ENCODE measurements at places on chromosomes 16 and 17. TPM values are rescaled to one million over a fixed set of nuclear protein-coding genes. Genes with fewer than 3 reads are reported as not detected.

Gene EPN3
- not detected for total RNA-seq

GRCh38 chr17:7398612-7399011 lies 4.3 kb upstream of the PLSCR3 start:
- peaks cover 16% of the 10 kb centered on the region for H3K4me1 ChIP-seq
- no peaks in the 10 kb centered on the region for H3K27me3 ChIP-seq
- no peak for DNase-seq

GRCh38 chr17:900336-900934 lies 79.1 kb downstream of the NXN start:
- no peaks in the 10 kb centered on the region for H3K36me3 ChIP-seq
- peaks cover 30% of the 10 kb centered on the region for H3K27me3 ChIP-seq
- no peak overlapping the region for H3K4me3 ChIP-seq
- no peaks in the 10 kb centered on the region for H3K4me1 ChIP-seq

GRCh38 chr17:41428591-41429291 lies 4.4 kb upstream of the KRT37 start:
- H3K36me3 ChIP-seq = no peaks in the 10 kb centered on the region
- peaks cover 2% of the 10 kb centered on the region for H3K27me3 ChIP-seq
- no peak overlapping the region for H3K4me3 ChIP-seq
- no peak for DNase-seq
- no peaks in the 10 kb centered on the region for H3K4me1 ChIP-seq

Gene NATD1
- total RNA-seq = 3.0 TPM

DNA sequence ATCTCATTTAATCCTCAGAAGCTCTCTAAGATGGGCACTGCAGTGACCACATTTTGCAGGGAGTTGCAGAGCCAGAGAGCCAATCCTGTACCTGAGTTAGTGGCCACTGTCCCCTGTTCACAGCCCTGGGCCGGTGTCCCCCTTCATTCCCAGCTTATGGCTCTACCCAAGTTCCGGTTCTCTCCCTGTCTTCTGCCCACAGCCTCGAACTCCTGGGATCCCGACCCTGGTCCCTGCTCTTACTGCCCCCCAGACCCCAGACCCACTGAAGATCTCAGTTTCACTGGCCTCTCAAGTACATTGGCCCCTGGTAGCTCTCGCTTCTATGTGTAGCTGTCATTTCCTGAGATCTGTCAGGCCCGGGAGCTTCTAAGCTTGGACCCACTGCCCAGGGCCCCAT lies 12.2 kb downstream of the ASGR2 start:
- no peaks in the 10 kb centered on the region for H3K36me3 ChIP-seq
- H3K27me3 ChIP-seq = peaks cover 10% of the 10 kb centered on the region
- DNase-seq = no peak
- H3K27ac ChIP-seq = no peak overlapping the region
- H3K4me3 ChIP-seq = no peak overlapping the region
- H3K4me1 ChIP-seq = no peaks in the 10 kb centered on the region

Gene ACSM2A
- not detected for total RNA-seq

Gene CHST5
- total RNA-seq = not detected

- H3K4me1 ChIP-seq = no peaks in the 10 kb centered on the region
- no peaks in the 10 kb centered on the region for H3K36me3 ChIP-seq
- H3K27me3 ChIP-seq = no peaks in the 10 kb centered on the region
- H3K27ac ChIP-seq = no peak overlapping the region
- DNase-seq = no peak
Observed at GRCh38 chr16:48448841-48449481, 63.7 kb upstream of the SIAH1 start.

GRCh38 chr16:87636741-87637140 lies 34.4 kb downstream of the JPH3 start:
- no peak overlapping the region for H3K4me3 ChIP-seq
- DNase-seq = no peak
- H3K36me3 ChIP-seq = no peaks in the 10 kb centered on the region
- H3K4me1 ChIP-seq = peaks cover 11% of the 10 kb centered on the region
- peaks cover 2% of the 10 kb centered on the region for H3K27me3 ChIP-seq

Gene NLRP1
- 39.9 TPM for total RNA-seq

Data from activated CD4-positive, alpha-beta memory T cell treated with anti-CD3 and anti-CD28 coated beads for 36 hours (primary cell).